Stimulated activated CD4-positive, alpha-beta T cell treated with anti-CD3 and anti-CD28 coated beads, Interleukin-4, amount 100 ng/mL, for 1 hour (primary cell): ENCODE measurements at places on chromosomes 3 and 15.
A peak's percentile ranks its signal among the peaks of the same experiment; 100 is the strongest.

DNA sequence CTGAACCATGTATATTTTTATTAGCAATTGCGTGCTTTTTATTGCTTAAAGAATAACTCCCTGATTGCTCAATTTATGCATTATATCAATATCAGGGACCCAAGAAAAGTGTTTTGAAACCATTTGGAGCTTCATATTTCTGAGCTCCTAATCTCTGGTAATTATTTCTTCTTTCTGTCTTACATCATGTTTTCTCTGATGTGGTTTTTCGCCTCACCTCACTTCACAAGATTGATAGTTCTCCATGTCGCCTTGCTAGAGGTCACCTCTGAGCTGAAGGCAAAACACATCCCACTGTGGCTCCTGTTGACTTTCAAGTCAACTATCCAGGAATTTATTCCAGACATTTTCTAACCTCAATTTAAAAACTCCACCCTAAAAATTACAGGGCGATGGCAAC is 837.4 kb downstream of the CADM2 start:
- no peak for DNase-seq

- DNase-seq = peak; percentile 1
Observed at GRCh38 chr15:55897560-55898336, 95.7 kb downstream of the NEDD4 start.

DNA sequence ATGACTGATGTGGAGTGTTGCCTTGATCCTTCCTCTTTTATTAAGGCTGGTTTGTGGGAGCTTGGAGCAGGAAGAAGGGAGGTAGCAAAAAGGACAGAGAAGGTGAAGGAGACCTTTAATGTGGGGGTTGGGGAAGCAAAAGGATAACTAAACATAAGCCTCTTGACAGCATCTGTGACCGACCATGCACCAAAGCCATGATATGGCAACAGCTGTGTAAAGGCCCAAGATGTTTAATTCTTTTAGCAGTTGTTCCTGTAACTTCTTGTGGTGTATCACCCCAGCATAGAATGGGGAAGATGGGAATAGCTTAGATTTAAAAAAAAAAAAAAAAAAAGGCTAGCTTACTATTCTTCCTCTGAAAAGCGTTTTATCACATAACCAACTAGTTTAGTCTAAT is 194.7 kb downstream of the KLHL25 start:
- no peak for DNase-seq

DNA sequence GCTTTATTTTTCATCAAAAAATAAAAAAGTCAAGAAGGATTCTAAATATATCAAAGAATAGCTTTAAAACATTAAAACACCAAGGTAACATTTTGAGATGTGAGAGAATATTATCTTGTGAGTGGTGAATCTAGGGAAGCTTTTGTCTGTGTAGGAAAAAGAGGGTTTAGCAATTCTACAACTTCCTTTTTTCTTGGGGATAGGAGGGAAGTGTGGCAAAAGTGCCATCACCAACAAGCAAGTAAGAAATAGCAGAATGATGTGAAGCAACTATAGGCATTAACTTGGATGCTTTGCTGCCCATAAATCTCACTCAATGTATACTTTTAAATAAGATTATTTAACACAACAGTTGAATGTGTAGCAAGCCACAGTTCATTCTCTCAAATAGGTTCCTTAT is 57.8 kb upstream of the SUCLG2 start:
- no peak for DNase-seq

DNA sequence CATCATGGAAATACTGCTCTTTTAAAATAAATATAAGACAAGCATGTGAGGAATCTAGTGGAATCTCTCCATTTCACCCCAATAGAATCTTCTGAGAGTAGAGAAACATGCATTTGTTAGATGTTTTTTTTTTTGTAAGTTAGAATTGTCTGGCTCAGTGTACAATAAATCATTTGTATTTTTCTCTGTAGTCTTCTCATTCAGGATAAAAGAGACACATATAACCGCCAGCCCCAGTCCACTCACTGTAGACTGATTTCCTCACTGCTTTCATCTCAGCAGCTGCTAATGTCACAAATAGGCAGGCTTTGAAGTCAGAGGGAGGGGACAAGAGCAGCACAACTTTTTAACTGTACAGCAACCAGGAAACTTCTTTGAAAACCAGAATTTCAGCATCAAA is 140.2 kb upstream of the RBMS3 start:
- no peak for DNase-seq

DNA sequence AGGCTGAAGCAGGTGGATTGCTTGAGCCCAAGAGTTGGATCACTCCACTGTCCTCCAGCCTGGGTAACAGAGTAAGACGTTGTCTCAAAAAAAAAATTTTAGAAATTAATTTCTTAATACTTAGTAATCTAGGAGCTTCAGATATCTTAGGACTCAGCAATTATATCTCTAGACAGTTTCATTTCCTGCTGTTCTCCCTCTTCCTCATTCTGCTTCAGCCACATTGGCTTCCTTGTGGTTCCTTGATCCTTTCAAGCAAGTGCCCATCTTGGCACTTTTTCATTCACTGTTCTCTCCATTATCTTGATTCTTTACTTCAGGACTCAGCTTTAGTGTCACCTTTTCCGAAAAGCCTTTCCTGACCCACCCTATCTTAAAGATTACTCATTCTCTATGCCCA is 22.5 kb downstream of the TMEM202 start:
- no peak for DNase-seq

- DNase-seq = no peak
Observed at GRCh38 chr3:109442531-109442930, 105.2 kb upstream of the DPPA4 start.

- no peak for DNase-seq
Observed at GRCh38 chr15:69200832-69201745, 40.7 kb downstream of the GLCE start.

DNA sequence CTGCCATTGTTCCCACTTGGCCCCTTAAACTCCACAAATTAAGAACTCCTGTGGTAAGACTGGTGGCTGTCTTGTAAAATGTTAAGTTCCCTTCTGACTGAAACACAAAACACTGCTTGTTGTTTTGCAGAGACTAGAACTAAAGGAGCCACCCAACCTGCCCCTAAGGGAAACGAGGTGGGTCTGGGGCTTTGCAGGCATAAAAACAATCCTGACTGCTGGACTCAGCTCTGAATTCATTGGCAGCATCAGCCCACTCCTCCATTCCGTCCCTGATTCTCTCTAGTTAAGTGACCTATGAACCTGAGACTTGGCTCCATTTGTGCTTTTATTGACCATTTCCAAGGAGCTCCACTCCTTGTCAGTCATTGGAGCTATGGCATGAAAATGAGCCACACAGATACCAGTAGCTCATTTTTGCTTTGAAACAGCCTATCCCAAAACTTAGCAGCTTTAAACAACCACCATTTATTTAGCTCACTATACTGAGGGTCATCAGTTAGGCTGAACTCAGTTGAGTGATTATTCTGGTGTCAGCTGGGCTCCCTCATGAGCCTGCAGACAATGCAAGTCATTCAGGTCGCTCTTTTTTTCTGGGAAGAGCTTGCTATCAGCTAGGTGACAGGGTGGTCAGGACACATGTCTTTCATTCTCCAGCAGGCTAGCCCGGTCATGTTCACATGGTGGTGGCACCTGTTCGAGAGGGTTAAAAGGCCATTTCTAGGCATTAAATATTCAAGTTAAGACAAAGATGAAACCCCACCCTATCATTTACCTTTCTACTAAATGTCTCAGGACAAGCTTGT is 175.1 kb upstream of the CTNNB1 start:
- DNase-seq = no peak

GRCh38 chr15:81293728-81294515 is 30.0 kb downstream of the STARD5 start:
- peak; percentile 77 for DNase-seq

GRCh38 chr15:54564166-54564565 is 585.9 kb downstream of the UNC13C start:
- DNase-seq = no peak

DNA sequence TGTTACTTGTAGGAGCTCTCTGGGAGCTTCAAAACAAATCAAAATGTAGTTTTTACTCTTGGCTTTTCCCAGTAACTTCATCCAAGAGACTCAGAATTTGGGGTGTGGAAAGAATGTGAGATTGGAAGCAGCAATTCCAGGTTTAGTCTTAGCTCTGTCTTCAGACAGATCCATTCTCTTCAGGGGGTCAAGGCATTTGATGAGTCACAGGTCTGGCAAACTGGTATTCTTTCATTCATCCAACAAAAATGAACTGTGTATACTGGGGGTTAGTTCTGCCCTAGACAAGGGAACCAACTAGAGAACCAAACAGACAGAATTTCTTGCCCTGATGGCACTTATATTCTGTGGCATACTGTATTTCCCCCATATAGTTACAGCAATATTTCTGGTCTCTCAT is 36.3 kb upstream of the CADPS start:
- no peak for DNase-seq

DNA sequence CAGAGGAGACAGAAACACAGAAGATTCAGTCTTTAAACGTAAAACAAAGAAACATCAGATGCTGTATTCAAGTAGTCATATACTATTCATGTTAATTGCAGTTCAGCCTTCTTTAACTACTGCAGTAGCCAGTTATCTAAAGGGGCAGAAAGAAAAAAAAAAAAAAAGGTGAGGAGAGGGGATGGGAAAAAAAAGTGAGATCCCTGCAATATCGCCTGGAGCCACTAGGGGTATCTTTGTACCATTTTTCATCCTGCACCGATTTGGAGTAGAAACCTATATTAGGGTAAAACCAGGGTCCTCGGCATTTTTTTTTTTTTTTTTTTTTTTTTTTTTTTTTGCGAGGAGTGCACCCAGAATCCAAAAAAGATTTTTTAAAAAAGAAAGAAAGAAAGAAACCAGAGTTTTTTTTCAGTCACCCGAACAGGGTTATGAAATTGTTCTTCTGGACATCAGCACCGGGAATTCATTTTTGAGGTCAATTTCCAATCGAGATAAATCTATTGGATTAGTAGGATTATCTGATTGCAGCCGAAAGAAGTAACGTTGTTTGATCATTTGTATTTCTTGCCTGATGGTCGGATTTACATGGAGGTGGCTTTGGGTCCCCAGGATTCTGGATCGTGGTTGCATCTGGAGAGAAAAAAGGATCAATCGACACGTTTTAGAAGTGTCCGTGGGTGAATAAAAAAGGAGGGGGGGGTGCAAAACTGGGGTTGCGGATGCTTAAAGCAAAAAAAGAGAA is 186.7 kb downstream of the NLGN1 start:
- no peak for DNase-seq

GRCh38 chr15:50655555-50655954 is 31.0 kb downstream of the TRPM7 start:
- no peak for DNase-seq

DNA sequence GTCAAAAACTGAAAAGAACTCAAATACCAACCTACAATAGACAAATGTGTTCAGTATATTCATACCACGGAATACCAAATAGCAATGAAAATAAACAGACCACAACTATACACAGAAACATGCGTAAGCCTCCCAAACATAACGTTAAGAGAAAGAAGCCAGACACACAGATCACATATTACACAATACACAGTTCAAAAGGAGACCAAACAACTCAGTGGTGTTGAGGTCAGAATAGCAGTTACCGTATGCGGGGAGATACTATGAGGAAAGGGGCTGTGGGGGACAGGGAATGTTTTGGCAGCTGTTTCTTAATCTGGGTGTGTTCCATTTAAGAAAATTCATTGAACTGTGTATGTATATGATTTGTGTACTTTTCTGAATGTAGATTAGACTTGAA is 6.6 kb downstream of the OSBPL10 start:
- no peak for DNase-seq

DNA sequence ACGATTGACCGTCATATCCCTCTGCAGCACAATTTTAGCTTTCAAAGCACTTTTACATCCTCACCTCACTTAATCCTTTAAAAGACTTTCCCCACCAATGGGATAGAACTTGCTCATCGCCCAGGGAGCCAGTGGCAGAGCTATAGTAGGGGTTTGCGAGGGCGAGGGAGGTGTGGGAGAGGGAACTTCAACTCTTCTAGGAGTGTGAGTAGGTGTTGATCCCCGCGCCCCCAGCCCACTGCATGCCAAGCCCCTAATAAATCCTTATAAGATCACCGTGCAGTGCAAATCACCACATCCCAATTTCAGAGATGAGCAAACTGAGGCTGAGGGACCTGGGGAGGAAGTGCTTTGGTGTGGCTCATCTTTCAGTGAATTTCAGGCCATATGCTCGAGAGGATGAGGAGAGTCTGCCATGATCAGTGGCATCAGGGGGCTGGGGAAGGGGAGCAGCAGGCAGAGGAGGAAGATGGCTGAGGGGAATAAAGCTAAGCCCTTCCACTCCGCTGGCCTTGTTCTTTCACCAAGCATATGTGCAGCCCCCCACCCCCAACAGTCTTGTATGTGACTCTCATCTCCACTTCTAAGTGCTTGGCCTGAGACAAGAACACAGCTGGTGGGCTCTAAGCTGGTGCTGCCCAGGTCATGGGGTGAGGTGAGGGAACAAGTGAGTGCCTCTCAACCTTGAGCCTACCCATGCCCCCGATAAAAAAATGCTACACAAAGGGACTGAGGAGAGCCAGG is 5.1 kb downstream of the INSYN1 start:
- DNase-seq = no peak

GRCh38 chr3:45167011-45167911 is 21.1 kb upstream of the CDCP1 start:
- peak; percentile 83 for DNase-seq

GRCh38 chr3:152893647-152894046 is 58.7 kb downstream of the P2RY1 start:
- DNase-seq = no peak

GRCh38 chr15:73683777-73684580 is at the start of gene CD276:
TSS of gene CD276 (plus strand) at chr15:73684383. CDS start at chr15:73699640, 15,257 bp downstream.
- no peak for DNase-seq

DNA sequence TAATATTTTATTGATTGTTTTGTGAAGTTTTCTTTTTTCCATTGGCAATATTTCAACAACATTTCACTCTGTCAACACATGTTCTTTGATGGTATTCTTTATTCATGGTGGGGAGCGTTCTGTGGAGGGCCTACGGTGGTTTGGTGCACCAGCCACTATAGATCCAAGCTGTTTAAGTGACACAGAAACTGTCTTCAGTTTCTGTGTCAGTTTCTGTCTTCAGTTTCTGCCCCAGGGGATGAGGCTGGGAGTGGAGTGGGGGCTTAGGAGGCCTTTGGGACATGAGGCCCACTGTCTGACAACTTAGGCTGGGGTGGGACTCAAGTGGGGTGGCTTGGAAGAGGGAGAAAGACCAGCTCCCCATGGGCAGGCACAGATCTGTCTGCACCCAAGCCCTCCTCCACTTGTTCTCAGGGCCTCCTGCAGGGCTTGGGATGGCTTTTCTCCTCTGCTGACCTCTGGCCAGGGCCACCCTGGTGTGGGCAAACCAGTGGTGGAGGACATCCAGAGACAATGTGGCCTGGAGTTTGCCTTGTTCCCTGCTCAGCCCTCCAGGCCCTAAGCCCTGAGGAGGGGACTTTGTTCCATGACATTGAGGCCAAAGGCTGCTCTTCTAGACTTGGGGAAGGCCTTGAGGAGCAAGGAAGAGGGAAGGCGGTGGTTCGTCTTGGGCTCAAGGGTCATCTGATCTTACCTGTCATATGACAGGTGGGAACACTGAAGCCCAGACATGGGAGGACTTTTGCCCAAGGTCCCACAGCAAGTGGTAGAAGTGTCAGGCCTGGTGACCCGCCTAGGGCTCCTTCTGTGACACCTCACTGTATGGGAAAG is 60.3 kb upstream of the SMAD6 start:
- DNase-seq = no peak

GRCh38 chr3:52331091-52331490 is 15.0 kb downstream of the DNAH1 start:
- no peak for DNase-seq
